ENCODE measurements at places on chromosomes 3 and 15.

- no peak for DNase-seq
Measured at GRCh38 chr3:126287536-126288241, 69.5 kb downstream of the KLF15 start.

DNA sequence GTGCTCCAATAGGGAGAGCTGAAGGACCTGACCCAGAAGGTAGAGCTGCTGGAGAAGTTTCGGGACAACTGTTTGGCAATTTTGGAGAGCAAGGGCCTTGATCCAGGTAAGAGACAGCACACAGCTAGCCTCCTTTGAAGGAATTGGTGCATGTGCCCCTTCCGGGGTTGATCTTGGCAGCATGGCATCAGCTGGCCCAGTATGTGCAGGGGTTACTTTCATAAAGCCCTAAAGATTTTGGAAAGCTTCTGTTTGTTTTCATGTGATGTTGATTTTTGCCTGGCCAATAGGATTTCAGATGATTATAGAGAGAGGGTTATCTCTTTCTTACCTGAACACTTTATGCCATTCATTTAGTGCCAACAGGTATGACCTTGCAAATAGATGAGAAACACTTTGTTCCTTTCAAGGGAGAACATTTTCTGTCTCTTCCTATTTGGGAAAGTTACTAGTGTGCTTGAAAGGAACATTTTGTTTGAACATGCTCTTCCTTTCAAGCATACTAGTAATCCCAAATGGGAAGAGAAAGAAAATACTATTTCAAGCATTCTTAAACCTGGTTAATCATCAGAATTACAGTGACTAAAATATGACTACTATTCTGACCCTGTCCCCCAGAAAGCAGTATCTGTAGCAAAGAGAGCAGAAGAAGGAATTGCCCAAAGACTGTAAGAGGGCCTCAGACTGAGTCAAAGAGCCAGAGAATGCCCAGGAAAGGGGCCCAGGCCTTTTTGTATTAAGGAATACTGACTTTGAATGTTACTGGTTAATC is 7.5 kb downstream of the KNSTRN start:
- no peak for DNase-seq

GRCh38 chr15:87614704-87615103 is 641.8 kb downstream of the NTRK3 start:
- no peak for DNase-seq

DNA sequence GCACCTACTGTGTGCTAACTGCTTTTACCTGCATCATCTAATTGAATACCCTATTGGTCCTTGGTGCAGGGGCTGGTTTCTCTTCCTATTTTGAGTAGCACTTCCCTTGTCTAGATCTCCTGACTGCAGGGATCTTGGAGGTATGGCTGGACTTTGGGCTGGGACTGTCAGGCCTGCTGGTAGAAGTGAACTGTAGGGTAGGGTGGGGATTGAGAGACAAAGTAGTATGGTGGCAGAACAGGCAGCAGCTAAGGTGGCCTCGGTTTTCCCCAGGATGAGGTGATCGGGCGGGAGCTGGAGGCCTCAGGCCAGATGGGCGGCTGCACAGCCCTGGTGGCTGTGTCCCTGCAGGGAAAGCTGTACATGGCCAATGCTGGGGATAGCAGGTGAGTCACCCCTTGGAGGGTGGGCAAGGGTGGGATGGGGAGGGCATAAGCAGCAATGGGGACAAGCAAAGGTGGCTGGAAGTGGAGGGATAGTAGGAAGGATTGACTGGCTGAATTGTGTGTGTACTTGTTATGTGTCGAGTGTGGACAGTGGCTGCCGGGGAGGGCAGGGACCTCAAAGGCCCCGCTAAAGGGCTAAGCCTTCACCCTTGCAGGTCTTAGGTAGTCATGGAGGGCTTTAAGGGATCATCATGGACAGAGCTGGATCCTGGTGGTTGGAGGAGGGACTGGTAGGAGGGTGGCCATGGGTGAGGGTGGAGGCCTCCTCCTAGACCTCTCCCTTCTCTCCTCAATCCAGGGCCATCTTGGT is 2.0 kb downstream of the PPM1M start:
- DNase-seq, result no peak

DNA sequence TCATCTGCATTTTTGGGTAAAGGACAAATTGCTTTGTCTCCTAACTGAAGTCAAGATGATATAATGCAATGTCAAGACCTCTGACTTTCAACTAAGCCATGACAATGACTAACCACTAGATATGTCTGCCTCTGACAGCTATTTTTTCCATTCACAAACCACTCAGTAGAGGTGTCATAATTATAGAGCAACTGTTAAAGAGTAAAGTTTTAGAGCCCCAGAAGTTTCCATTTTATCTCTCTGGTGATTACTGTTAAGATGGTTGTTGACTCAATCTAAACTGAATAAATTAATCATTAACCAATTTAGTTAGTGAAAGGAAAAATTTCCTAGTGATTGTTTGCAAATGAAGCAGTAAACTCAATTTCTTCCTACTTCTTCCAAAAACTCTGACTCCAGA is 779.9 kb downstream of the GRM7 start:
- DNase-seq, result no peak

GRCh38 chr3:168815946-168816345 is 720.2 kb upstream of the GOLIM4 start:
- DNase-seq, result no peak

GRCh38 chr3:183650554-183650953 is 15.1 kb downstream of the KLHL24 start:
- no peak for DNase-seq

- DNase-seq, result no peak
Measured at GRCh38 chr15:101264011-101264410, 12.2 kb upstream of the CHSY1 start.

GRCh38 chr15:75104804-75105557 is 81.6 kb downstream of the PPCDC start:
- DNase-seq, result peak; percentile 93

DNA sequence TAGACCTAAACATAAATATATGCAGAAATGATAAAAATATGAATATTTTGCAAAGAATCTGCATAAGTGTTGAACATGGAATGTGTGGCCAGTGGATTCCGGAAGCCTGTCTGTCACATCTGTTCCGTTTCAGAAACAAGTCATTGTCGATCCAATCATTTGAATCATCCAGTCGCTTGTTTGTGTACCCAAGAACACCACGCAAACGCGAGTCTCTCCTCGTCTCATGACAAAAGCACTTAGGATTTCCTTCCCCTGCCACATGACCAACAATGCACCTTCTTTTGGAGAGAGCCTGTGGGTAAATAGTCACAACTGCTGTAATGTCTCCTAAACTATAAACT is 80.2 kb downstream of the FMN1 start:
- no peak for DNase-seq

GRCh38 chr3:171967932-171968678 is 71.3 kb upstream of the FNDC3B start:
- no peak for DNase-seq

DNA sequence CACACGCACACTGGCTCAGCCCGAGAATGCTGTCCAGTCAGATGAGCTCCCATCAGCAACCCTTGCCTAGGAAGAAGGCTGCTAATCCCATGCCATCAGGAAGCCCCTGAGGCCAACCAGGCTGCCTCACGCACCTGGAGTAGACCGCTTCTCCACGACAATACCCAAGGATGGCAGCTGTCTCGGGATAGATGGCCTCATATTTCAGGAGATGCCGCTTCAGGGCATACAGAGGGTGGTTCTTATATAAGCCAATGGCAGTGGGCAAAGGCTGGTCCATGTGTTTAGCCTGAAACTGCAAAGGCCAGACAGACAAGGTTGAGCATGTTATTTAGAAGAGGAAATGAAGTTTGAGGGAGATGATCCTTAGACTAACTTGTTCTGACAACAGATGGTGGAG is 22.2 kb downstream of the XPC start:
- DNase-seq, result no peak

- DNase-seq, result peak; percentile 69
Measured at GRCh38 chr3:157130467-157131251, 29.3 kb downstream of the CCNL1 start.

DNA sequence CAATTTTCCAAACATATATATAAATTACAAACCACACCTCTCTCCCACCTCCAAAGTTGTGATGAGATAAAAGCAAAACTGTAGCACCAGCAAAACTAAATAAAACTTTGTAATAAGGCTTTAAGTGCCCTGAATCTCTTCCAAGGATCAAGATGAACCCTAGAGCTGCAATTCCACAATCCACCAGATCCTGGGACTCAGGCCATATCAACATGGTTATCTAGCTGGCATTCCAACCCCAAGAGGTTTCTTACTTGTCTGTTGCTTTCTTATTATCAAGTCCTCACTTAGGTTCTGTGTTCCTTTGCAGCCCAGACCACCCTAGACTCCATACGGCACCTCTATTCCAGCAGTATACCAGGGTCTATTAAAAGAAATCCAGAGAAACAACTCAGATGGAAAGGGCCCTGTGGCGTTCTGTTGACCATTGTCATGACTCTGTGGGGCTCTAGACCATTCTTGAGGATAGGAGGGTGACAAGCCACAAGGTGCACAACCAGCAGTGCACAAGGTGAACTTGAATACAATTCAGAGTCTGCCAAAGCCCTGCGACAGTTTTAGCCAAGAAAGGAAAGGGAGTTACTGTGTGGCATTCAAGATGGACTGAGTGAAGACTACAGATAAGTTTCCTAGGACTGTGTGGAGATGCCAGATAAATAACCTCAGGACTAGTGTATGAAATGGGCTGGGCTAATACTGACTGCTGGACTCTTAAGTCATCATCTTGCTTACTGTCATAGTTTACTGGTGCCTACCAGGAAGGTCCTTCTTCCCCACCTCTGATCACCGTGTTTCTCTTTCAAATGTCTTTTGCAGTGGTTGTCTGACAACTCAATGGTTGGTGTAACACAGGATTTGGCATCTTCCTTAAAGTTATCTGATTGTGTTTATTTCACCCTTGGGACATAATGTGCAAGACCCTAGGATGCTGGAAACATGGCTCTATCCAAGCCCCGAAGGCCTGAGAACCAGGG is 27.2 kb downstream of the ACKR2 start:
- DNase-seq, result no peak

GRCh38 chr15:96312641-96313335 is 17.7 kb upstream of the NR2F2 start:
- DNase-seq, result no peak

DNA sequence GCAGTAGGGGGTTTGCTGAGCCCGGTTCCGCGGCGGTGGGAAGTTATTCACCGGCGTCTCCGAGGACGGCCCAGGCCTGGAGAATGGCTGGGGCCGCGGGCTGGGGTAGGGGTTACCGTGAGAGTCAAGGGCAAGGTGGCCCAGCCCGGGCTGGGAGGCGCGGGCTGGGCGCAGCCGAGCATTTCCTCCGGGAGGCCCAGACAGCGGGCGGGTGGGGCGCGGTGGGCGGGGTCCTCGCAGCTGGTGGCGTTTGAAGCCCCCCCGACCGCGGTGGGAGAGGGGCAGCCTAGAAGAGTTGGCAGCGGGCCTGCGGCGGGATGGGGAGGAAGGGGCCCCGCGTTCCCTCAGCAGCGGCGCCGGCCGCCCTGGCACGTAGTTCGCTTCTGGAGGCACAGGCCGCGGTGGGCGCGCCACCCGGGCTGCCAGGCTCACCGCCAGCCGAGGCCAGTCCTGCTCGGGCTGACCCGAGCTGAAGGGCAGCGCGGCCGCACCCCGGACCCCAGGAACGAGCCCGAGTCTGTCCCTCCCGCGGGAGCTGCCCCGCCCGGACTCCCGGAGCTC is 960 bp upstream of the KLF13 start:
- DNase-seq, result no peak

DNA sequence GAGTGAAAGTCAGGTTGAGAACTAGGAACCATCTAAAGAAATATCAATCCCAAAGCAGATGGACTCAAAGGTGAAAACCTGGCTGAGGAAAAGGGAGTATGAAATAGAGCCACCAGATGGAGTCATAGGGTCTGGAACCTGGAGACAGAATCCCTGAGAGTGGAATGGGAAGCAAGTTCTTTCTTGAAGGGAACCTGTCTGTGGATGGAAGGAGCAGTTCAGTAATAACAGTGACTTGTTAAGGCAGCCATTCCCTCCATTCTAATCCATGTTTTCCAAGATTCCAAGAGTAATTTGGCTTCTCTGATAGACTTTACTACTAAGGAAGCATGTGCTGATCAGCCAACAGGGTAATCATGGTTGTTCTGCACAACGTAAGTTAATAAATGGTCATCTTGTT is 22.5 kb upstream of the AQP9 start:
- no peak for DNase-seq

DNA sequence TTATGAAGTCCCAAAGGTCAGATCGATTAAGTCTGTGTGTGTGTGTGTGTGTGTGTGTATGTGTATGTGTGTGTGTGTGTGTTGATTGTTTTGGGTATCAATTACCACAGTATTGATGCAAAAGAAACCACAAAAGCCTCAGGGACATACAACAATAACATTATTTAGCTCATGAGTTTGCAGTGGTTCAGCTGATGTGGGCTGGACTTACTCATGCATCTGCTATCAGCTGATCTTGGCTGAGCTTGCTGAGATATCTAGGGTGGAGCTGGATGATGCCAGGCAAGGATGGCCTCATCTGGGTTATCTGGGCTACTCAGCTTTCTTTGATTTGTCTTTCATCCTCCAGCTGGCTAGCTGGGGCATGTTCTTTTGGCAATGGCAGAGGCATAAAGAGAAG is 82.4 kb upstream of the PRR23C start:
- DNase-seq, result no peak

DNA sequence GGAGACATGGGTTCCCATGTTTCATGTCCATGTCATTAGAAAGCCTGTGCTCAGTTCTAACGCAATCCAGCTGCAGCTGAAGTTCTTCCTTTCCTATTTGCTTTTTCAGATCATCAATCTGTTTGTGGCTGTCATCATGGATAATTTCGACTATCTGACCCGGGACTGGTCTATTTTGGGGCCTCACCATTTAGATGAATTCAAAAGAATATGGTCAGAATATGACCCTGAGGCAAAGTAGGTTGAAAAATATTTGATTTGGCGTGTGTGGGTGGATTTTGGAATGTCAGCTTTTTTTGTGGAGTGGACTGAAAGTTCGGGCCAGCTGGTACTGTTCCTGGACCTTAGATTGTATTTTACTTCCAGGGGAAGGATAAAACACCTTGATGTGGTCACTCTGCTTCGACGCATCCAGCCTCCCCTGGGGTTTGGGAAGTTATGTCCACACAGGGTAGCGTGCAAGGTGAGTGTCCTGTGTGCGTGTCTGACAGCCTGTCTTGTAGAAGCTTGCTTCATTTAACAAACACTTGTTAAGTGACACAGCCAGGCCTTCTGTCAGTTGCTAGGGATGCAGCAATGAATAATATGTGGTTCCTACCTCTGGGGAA is 69.6 kb downstream of the CHDH start:
- no peak for DNase-seq

DNA sequence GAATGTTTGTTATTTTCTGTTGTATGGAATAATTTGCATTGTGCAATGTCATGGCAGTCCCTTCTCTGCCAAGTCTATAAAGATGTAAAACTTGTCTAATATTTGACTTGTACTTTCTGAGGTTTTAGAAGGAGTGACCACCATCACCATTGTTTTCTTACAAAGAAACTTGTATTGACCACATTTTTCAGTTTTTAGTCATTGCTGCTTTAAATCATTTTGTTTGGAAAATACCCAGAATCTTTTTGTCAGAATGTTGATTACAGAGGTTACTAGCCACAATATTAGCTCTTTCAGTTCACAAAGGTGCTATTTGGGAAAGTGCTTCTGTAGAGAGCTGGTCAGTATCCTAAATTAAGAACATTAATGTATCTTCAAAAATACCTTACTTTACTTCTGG is 532.4 kb upstream of the GBE1 start:
- DNase-seq, result no peak
